ENCODE measurements at places on chromosomes 1 and 21. TPM values are rescaled to one million over a fixed set of nuclear protein-coding genes. Genes with fewer than 3 reads are reported as not detected.

- peak; percentile 89 for DNase-seq
Observed at GRCh38 chr21:8990326-8991087, 1530.9 kb upstream of the TPTE start.

GRCh38 chr1:8764293-8764937, 53.0 kb downstream of the RERE start:
- DNase-seq, result no peak

NR1I3 gene
- not detected for total RNA-seq

ZBTB17 gene
- 29.9 TPM for total RNA-seq

DNA sequence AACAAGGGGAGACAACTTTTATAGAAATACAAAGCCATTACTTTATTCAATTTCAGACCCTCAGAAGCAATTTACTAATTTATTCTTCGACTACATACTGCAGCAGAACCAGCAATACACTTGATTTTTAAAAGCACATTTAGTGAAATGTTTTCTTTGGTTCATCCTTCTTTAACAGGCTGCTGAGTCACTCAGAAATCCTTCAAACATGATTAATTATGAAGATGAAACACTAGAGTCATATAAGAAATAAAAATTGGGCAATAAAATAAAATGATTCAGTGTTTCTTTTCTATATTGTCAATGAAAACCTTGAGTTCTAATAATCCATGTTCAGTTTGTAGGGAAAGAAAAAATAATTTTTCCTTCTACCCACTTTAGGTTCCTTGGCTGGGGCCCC, 47.0 kb downstream of the CHML start:
- no peak for DNase-seq

GRCh38 chr1:223665592-223666312, at the start of gene CAPN8:
Gene CAPN8, minus strand, starts transcription at chr1:223665701. Its CDS starts 55 bp downstream, at chr1:223665646.
- DNase-seq, result no peak

Data from mesenteric fat pad (tissue), 1 donor.